HTR-8/SVneo (cell line): ENCODE measurements at places on chromosomes 5 and 9.

DNA sequence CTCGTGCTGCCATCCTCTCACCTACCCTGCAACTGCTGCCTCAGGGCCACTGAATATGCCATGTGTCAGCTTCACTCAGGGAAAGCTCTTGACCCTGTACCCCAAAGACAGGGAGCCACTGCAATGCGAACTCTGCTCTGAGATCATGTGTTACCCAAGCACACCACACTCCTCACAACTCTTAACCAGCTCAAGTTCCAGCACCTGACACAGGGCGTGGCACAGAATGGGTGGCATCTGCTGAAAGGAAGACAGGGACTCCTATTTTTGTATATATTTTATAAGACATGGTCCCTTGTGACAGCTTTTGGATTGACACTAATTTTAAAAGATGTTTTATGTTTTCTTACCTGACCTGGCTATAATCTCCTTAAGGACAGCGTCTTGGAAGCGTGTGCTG, 10.7 kb downstream of the PHYKPL start:
- DNase-seq = no peak

- DNase-seq = no peak
Observed at GRCh38 chr9:93808115-93809029, 146.8 kb downstream of the BARX1 start.

GRCh38 chr9:90815183-90815943, 13.7 kb downstream of the SYK start:
- no peak for DNase-seq

GRCh38 chr9:77847059-77847499, 184.5 kb downstream of the GNAQ start:
- DNase-seq = peak; percentile 9

DNA sequence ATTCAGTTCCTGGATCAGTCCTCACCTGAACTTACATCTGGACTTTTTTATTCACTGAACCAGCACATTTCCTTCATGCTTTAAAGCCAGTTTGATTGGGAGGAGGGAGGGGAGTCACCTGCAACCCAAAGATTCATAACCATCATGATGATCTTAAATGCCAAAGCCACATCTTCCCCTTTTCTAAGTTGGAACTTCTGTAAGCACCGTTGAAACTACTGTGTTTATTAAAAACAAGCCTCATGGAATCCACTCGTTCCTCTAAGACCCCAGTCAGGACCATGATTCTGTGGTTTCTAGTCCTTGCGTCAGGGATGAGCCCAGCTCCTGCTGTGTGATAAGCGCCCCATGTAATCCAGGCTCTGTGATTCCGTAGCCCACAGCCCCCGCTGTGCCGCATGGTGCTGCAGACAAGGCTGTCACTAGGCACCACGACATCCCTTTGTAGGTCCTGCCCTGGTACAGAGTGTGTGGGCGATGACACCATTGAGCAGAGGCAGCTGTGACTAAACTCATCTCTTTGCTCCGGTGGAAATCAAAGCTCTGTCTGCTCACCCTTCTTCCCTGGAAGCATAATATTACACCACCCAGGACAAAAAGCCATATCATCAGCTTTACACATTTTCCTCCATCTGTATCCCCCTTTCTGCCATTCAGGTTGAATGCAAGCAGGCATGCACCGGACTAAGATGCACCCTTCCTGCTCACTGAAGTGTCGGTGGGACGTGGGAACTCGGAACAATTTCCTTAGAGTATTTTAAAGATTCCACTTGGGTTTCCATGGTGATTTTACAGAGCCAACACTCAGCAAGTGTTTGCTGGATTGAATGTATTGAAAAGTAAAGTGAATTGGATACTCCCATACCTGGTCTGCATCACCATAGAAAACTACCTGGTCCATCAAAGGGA, 132.0 kb upstream of the FSTL4 start:
- no peak for DNase-seq

GRCh38 chr5:102958481-102959011, 161.4 kb downstream of the GIN1 start:
- no peak for DNase-seq

- DNase-seq = no peak
Observed at GRCh38 chr9:134214766-134215419, 50.5 kb upstream of the RNU6ATAC start.

DNA sequence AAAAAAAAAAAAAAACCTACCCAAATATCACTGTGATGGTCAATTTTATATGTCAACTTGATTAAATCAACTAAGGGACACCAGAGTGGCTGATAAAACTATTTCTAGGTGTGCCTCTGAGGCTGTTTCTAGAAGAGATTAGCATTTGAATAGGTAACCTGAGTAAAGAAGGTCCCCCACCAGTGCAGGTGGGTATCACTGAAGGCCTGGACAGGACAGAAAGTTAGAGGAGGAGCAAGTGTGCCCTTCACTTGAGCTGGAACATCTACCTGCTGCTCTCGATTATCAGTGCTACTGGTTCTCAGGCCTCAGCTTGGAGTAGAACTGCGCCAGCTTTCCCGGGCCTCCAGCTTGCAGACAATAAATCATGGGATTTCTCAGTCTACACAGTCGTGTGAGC, 88.7 kb downstream of the TLE1 start:
- no peak for DNase-seq

GRCh38 chr5:170316937-170317336, 19.4 kb upstream of the LCP2 start:
- no peak for DNase-seq

DNA sequence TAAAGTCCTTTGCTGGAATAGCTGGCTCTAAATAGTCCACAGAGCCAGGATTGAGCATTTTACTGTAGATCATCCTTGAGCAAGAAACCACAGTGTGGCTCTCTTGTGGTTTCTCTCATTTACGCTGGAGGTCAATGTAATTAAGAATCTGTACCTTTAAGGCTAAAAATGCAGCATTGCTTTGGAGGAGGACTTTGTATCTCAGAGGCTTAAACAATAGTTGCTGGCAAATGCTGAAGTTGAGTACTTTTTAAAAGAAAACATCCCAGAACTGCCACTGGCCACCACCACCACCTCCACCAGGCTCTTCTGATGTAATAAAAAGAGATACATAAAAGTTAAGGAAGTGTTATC, 177.3 kb upstream of the ADAMTSL1 start:
- no peak for DNase-seq

DNA sequence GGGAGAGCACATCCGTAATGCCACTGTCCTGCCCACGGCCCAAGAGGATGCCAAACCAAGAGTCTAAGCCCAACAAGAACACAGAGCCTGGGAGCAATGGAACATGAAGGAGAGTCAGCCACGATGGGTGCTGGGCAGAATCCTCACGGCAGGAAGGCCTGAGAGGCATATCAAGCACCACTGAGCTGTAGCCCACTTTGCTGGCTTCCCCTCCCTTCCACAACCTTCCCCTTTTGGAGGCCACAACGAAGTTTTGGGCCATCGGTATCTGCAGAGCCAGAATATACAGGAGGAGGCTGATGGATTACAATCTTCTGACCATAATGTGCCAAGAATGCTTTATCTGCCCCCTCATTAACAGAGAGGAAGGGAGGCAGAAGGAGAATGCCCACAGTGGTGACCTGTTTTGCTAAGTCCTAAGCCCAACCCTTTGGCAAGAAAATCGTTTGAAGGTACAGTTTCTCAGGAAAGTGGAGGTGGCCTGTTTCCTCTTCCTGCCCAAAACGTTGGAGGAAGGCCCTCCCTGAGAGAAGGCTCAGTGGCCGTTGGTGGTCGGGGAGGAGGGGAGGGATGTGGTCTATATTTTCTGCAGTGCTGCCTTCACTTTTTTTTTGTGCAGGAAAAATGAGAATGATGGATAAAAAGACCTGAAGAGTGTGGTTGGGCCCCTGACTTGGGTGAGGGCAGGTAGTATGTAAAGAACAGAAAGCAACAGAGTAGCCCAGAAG, 26.2 kb downstream of the MACROH2A1 start:
- DNase-seq = no peak

DNA sequence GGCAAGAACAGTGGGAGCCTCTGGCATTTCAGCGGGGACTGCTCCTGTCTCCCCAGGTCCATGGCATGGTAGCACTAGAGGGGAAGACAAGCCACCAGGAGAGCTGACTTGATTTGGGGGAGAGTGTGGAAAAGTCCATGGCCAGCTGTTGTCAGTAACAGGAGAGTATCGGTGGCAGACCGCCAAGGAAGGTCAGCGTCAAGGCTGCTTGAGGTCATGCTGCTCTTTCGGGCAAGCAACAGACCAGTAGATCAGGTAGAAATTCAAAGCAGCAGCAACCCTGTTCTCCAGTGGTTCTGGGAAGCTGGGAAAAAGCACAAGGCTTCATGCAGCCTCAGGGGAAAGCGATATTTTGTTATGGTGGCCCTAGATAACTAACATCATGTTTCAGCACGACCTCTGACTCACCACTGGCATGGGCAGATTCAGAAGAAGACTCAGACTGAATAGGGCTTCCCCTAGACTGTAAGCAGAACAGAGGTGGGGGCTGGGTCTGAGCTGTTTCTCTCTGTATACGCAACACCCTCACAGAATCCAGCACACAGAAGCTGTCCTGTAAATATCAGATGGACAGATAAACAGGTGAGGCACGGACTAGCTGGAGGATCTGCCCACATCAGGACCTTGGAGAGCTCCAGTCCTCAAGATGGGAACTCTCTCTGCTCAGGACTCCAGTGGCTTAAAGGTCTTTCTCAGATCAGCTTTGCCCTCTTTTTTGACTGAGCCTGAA, 35.2 kb upstream of the PLEKHG4B start:
- peak; percentile 64 for DNase-seq

DNA sequence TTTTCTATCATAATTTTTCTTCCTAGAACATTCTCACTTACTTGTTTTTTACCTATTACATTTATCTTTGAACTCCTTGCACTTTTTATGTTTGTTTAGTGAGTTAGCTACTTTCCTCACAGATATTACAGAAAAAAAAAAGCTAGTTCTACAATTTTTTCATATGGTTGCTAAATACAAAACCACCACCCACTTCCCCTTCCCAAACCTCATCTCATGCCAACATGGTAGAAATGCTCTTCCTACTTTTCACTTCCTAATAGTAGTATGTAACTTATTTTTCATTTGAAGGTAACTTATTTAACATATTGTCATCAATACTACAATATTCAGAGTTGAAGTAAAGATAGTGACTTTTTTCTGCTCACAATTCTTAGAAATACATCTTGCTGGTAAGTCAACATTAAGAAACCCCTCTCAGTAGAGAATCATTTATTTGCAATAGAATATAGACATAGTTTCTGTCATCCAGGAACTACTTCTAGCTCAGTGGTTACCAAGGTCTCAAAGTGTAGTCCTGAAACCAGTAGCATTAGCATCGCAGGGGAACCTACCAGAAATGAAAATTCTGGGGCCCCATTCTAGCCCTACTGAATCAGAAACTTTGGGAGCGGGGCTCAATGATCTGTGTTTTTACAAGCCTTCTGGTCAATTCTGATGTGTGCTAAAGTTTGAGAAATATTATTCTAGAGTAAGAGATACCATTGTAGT, 1124.6 kb downstream of the DTWD2 start:
- DNase-seq = no peak

DNA sequence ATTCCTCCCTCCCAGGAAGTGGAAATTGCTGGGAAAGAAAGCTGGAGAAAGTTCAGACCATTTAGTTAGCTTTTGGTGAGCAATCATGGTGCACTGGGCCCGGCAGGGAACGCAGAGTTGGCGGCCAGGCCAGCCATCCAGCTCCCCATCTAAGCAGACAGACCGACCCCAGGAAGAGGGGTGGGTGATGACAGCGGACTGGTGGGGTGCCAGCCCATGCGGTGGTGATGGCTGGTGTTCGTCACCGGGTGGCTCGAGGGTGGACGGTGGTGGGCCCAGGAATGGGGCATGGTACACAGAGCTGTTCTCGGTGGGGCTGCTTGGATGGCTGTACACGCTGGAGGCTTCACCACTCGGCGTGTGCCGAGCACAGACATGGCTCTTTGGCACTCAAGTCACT, 85.6 kb upstream of the ARAP3 start:
- DNase-seq = no peak

GRCh38 chr5:172187118-172188032, 649 bp downstream of the STK10 start:
- peak; percentile 69 for DNase-seq

- DNase-seq = no peak
Observed at GRCh38 chr5:74538206-74538661, 102.3 kb downstream of the ENC1 start.

DNA sequence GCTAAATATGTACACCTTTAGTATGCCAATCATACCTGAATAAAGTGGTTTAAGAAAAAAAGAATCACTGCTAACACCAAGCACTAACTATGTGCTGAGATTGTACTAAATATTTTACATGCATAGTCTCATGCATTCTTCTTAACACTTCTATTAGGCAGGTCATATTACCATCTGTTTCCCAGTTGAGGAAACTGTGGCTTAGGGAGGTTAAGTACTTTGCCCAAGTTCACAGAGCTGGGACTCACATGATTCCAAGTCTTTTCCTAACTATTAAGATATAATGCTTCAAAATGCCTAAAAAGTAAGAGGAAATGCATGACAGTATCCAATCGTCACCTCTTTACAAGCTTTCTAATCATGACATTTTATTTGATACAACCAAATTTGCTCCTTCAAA, 69.2 kb upstream of the PLPP6 start:
- no peak for DNase-seq

DNA sequence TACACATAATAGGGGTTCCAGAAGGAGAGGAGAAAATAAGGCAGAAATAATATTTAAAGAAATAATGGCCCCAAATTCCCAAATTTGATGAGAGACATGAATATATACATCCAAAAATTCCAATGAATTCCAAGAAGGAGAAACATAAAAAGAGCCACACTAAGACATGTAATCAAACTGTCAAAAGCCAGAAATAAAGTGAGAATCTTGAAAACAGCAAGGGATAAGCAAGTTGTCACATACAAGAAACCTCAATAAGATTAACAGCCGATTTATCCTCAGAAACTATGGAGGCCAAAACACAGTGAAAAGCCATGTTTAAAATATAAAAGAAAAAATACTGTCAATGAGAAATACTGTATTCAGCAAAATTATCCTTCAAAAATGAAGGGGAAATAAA, 14.5 kb downstream of the CATSPER3 start:
- no peak for DNase-seq

DNA sequence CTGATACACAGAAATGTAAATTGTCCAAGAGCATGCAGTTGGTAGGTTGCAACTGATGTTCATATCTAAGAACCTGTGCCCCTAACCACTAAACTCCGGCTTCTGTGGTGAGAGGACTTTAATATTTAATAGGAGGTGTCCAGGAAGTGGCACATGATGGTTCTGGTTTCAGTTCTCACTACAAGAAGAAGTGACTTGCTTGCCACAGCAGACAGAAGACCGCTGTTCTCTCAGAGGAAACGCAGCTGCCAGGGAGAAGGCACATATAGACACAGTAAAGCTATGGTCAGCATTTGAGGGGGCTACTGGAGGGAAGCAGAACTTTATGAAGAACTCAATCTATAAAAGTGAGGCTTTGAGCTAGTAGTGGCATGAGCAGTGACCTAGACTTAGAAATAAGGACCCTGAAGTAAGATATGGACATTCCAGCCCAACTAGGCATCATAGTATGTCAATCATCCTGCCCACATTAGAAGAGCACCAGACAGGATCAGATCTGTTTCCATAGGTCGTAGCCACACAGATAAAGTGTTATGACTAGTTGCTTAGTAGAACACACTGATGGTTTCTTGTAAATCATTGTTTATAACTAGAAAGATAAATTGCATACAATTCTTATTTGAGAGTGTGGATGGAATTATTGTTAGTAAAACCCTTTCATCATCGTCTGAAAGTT, 36.4 kb upstream of the DAB2 start:
- DNase-seq = no peak
